8988T (cell line): ENCODE measurements at places on chromosomes 7 and 10.

- DNase-seq, result peak; percentile 76
Observed at GRCh38 chr7:101245147-101245668, 327 bp upstream of the FIS1 start.

DNA sequence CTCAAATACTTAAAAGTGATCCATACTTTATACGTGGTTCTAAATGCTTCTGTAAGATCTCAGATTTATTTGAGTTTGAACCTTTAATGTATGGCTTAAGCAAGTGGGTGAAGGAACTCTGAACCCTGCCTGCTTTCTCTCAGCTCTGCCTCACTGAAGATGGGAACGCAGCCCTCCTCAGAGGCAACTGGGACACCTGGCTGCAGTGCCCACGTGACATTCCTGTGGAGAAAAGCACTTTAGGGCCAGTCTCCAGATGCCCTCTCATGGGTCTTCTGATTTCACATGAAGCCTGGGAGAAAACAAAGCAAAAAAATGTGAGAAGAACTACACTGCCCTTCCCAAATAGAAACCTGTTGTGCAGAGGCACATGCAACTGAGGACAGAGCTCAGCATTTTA, 242.6 kb upstream of the ANKRD30A start:
- DNase-seq, result no peak

- DNase-seq, result no peak
Observed at GRCh38 chr7:24716480-24717246, 40.6 kb downstream of the GSDME start.

DNA sequence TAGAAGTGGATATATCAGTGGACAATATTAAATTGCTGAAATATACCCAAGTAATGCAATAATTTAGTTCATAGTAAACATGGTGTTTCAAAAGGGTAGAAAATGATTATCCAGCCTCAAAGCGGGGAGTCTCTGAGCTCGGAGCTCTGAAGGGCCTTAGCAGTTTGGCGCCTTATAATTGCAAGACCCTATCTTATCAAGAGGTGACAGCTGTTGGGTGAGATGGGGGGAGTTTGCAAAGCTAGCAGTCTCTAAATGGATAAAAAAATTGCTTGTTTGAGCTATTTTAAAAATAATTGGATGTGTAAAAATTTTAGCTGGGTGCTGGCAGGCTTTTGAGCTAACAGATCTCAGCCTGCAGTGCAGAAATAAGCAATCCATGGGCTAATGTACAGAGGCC, 219.2 kb downstream of the CCSER2 start:
- DNase-seq, result no peak

- no peak for DNase-seq
Observed at GRCh38 chr10:109862041-109862440, 61.3 kb downstream of the XPNPEP1 start.
